Adipocyte (in vitro differentiated cells): ENCODE measurements at places on chromosomes 5 and 9.

DNA sequence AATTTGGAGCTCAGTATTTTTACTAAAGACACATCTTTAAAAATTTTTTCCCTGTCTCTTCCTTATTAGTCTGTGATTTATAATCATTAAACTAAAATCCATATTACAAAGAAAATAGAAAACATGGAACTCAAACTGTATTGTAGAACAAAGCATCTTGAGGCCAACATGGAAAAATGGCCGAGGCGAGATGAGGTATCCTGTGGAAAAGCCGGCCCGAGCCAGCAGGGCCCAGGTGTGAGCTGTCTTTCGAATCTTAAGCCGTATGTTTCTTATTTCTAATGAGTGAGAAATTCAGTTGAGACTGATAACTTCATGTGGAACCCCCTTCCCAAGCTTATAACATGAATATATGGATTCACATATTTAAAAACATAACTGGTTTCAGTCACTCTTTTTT, 170.4 kb upstream of the OTULINL start:
- no peak for DNase-seq

GRCh38 chr5:176881816-176882566, 17.2 kb downstream of the HK3 start:
- DNase-seq = no peak

DNA sequence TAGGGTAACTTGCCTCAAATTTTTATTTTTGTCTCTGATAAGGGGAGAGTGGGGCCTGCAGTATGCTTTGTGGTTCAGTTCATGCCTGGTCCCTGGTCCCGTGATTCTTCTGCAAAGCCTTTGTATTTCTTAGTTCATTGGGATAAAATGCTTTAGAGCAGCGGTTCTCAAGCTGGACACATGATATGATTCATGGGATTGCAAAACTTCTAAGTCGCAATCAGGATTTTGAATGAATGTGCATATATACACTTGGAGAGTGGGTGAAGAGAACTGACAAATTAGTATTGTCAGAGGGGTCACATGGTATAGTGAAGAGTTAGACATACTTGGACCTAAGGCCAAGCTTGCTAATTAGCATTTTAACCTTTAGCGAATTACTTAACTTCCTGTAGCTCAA, 265.4 kb upstream of the KLF9 start:
- peak; percentile 56 for DNase-seq

- DNase-seq = peak; percentile 8
Measured at GRCh38 chr5:88770276-88771257, 112.4 kb downstream of the MEF2C start.

- no peak for DNase-seq
Measured at GRCh38 chr5:169635936-169636335, 1.1 kb upstream of the DOCK2 start.

- DNase-seq = no peak
Measured at GRCh38 chr5:10862085-10862484, 101.1 kb upstream of the DAP start.

DNA sequence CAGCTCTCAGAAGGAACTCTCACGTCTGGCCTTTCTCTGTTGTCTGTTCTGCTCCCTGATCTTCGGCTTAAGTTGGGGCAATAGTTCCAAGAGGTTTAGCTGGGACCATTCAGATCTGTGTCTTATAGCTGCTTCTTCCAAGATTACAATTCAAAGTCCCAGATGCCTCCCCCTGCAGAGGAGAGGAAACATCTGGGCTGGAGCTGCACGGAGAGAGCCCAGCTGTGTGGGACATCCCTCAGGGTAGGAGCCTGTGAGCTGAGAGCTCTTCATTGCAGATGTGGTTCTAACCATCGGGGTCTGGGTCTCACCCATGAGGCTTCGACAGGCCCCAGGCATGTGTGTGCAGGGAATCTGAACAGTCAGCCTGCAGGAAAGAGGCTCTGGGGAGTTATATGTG, 9.0 kb upstream of the PHF19 start:
- DNase-seq = peak; percentile 12

GRCh38 chr5:57613741-57614140, 131.1 kb upstream of the ACTBL2 start:
- peak; percentile 4 for DNase-seq

DNA sequence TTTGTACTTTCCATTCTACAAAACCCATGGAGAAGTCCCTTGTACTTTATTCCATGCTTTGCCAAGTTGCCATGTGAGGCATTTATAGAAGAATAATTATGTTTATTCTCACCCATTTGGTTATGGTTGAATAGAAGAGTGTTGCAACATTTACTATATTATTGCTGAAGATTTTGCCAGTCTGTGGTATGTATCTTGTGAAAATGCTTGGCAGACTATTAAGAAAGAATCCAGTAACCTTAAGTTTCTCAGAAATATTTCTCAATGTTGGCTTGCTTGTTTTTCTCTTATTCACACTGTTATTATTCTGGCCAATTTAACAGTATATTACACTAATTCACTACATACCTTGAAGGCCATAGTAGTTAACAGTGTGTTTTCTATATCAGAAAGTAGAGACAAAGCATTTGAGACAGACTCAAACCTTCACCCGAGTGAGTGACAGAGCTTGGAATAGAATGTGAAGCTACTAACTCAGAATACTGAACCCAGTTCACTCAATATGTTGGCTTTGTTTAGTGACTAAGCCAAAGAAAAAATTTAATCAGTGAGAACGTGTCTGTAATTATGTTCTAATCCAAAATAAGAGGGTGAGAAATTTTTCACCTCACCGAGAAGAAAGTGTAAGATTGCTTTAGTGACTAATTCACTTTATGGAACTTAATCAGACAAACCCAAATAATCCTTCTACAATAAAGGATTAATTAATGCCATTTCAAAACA, 184.4 kb downstream of the CWC27 start:
- DNase-seq = peak; percentile 41

DNA sequence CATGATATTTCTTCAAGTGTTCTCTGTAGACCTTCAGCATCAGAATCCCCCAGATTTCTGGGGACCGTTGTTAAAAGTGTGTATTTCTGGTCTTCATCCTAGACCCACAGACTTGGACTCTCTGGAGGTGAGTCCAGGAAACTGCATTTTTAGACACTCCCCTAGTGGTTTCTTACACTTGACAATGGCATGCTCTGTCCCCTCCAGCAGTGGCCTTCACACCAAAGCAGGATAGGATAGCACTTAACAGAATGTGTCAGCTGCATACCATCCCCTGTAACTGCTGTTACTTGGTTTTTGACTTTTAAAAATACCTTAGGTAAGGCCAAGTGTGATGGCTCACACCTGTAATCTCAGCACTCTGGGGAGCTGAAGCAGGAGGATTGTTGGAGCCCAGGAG, 20.8 kb downstream of the CDO1 start:
- DNase-seq = no peak

GRCh38 chr5:131928957-131929356, 16.5 kb downstream of the MEIKIN start:
- DNase-seq = no peak

GRCh38 chr5:160158087-160158486, 38.8 kb upstream of the PWWP2A start:
- DNase-seq = no peak

GRCh38 chr9:116549786-116550660, 137.1 kb upstream of the TRIM32 start:
- peak; percentile 32 for DNase-seq

- DNase-seq = no peak
Measured at GRCh38 chr5:89168766-89169165, 285.8 kb upstream of the MEF2C start.

DNA sequence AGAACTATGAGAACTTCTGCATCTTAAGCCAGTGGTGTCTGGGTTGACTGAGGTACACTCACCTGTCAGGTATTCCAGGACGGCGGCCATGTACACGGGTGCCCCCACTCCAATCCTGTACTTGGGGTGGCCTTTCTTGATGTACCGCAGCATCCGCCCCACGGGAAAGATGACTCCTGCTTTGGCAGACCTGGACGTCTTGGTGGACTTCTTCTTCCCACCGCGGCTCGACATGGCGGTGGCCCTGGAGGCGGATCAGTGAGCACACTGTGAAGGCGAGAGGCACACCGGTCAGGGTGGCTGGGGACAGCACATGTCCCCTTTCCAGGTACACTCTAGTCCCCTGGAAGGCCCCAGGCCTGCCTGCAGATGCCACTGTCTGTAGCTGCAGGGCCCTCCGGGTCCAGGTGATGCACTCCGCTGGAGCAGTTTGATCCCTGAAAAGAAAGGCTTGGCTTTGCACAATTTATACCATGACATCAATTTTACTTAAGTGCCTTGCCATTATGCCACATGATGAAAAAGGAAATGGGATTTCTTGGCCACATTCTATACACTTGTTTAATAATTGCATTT, 10.1 kb downstream of the MACROH2A1 start:
- DNase-seq = no peak

GRCh38 chr5:1464096-1464446, 18.8 kb upstream of the SLC6A3 start:
- no peak for DNase-seq

DNA sequence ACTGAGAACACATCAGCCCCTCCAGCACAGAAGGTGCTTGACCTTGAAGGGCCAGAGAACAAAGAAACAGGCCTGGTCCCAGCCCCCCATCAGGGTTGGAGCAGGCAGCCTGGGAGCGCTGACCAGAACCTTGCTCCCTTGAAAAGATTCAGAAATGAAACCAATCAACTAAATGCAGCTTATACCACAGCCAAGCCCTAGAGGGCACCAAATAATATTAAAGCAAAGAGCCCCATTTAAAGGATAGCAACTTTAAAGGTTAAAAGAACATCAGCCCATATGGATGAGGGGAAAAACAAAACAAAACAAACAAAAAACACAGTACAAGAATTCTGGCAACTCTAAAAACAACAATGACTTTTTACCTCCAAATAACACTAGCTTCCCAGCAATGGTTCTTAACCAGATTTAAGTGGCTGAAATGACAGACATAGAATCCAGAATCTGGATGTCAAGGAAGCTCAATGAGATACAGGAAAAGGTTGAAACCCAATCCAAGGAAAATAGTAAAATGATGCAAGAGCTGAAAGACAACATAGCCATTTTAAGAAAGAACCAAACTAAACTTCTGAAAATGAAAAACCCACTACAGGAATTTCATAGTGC, 471.9 kb downstream of the MTRR start:
- DNase-seq = peak; percentile 62

DNA sequence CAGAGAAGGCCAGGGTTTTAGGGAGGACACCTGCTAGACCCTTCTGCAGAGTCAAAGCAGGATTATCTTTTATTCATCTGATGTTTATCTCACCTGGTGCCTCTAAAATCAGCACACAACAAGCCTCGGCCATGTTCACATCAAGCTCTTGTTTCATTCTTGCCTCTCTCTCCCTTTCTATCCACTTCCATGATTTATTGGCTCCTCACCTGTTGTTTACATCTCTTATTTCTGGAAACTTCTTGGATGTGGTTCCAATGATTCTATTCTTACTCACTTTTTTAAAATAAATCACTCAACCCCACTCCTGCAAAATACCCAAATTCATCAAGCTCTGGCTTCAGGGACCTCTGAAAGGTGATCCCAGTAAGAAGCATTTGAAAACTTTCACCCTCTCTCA, 407.0 kb upstream of the KLF4 start:
- no peak for DNase-seq

GRCh38 chr5:89573345-89573744, 690.4 kb upstream of the MEF2C start:
- DNase-seq = no peak

GRCh38 chr5:65863747-65864146, 62.6 kb upstream of the ERBIN start:
- DNase-seq = no peak

- DNase-seq = no peak
Measured at GRCh38 chr5:113984928-113985327, 376.9 kb upstream of the KCNN2 start.

GRCh38 chr5:38751103-38751502, 94.7 kb upstream of the OSMR start:
- no peak for DNase-seq

DNA sequence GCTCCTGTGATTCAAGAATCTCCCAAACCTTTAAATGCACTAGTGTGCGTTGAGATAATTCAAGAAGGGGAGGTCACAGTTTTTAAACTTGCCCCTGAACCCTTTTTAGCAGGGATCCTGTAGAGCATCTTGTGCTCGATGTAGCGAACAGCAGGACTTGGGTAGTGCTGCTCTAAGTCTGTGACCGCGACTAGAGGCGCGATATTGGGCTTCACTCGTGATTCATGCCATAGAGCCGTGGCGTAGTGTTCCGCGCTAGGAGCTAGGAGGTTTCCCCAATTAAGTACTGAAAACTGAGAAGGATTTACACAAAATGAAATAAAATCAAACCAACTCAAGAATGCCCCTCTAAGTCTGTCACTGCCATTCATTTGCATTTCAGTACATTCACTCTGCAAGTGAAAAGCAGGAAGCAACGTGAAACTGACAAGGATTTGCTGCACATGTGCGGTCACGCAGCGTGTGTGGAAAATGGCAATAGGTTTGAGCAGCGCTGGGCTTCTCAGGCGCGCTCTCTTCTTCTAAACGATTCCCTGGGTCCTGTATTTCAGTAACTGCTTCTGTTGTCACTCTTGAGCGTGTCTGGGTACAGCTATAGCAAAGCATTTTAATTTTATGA, 1135.9 kb upstream of the WWC1 start:
- DNase-seq = no peak

- DNase-seq = no peak
Measured at GRCh38 chr5:87876616-87877015, 392.0 kb downstream of the TMEM161B start.

DNA sequence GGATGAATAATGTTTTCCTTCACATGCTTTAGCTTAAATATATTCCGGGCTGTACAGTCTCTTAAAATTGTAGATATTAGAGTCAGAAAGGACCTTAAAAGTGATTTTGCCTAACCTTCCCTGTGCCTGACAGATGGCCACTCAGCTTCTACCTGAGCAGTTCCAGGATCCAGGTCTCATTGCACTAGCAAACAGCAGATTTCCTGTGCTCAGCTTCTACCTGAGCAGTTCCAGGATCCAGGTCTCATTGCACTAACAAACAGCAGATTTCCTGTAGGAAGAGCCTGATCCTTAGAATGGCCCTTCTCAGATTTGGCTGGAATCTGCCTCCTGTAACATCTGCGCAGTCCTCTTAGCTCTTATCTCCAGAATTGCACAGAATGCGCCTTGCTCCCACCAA, 219.8 kb downstream of the AOPEP start:
- no peak for DNase-seq

GRCh38 chr9:98142925-98143481, 24.0 kb upstream of the TRIM14 start:
- no peak for DNase-seq

DNA sequence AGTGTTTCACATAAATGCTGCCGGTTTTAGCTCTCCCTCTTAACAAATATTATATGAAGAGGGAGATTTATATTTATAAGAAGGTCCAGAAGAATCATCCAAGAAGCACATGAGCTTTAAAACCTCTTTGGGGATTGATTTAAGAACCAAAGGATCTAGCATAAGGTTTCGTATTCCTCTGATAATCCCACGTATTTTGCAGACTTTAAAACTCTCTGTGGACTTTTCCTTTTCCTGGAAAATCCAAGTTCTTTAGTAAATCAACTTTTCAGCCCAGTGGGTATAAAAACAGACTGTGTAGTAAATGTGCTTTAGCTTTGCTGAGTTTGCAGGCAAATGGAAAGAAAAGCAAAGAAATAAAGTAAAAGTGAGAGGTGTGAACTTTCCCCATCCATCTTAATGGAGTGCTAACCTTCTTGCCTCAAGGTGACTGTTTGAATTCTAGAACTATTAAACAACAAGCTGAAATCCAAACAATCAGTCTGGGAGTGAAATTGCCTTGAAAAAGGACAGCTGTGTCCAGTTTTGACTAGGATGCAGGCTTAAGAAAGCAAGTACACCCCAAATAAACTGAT, 363.4 kb upstream of the SLC24A2 start:
- no peak for DNase-seq

GRCh38 chr5:1948663-1949191, 66.0 kb upstream of the IRX4 start:
- no peak for DNase-seq

- no peak for DNase-seq
Measured at GRCh38 chr5:134124289-134125038, 10.0 kb downstream of the TCF7 start.
